Left renal pelvis (tissue), 4 donors: ENCODE measurements at places on chromosomes 4 and X. TPM values are rescaled to one million over a fixed set of nuclear protein-coding genes. Genes with fewer than 3 reads are reported as not detected.

DNA sequence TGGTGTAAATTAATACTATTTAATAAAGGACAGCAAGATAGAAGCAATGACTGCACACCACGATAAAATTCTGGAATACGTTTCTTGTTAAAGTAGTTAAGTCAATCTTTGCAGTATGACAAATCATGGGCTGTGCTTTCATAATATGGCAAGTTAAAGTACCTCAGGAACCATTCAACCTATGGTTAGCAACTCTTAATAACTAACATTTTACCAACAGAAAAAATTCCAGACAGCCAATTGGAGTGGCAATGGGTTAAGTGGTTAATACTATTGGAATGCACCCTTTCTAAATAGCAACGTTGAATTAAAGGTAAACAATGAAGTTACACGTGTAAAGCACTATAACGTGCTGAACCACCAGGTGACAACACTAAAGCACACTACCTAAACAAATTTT is 72.4 kb upstream of the ZCCHC13 start:
- no peak for DNase-seq

PABPC5 gene
- 8.6 TPM for polyA plus RNA-seq

- DNase-seq = no peak
Measured at GRCh38 chr4:41106081-41106480, 108.3 kb downstream of the APBB2 start.

DNA sequence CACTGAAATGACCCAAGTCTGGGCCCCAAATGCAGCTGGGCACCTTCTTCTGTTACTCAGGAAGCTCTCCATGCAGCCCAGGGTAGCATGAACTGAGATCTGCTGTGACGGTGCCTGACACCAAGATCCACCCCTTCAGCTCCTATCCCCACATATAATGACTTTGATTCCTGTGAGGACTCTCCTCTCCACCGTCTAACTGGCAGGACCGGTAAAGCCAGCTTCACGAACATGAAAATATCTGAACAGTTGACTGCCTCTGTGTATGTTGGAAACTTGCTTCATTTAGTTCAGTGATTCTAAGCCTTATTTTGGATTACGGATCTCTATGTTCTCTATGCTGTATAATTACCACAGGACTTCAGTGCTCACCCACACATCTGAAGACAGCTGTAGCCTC is 115.5 kb upstream of the TMEM150C start:
- no peak for DNase-seq

NLGN3 gene
- polyA plus RNA-seq = 14.2 TPM

INPP4B gene
- 7.9 TPM for polyA plus RNA-seq

SERPINA7 gene
- 0.19 TPM for polyA plus RNA-seq

DNA sequence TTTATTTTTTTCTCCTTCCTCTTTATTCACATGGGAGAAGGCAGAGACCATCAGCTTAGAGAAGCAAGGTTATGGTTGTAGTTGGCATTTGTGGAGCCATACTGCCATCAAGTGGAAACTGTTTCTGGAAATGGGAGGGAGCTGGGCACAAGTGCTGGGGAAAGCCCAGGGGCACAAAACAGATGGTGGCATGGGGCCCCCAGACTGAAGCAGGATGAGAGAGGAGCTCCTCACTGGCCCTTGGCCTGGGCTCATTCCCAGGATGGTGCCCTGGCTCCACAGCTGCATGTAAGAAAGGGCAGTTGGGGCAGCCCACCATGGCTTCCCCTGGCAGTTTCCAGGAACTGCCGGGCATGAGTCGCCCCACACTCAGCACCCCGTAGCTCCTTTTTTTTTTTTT is 59.2 kb downstream of the NBDY start:
- DNase-seq = no peak

GAGE13 gene
- polyA plus RNA-seq = not detected

RNF150 gene
- 35.0 TPM for polyA plus RNA-seq

DCAF12L2 gene
- 2.3 TPM for polyA plus RNA-seq

KDR gene
- polyA plus RNA-seq = 57.5 TPM

DHRSX gene
- polyA plus RNA-seq = 29.8 TPM

DNA sequence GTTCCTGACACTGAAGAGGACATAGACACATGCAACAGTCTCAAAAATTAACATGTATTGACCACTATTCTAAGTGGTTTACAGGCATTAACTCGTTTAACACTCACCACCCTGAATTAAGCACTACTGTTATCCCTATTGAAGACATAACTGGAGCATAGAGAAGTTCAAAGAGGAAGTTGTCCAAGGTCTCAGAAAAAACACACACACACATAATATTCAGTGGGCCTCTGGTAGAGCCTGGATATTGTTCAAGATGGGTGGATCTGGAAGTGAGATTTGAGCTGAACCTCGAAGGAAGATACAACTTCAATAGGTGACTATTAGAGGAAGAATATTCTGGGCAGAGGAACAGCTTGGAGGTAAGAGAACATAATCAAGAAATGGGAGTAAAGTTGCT is 334.9 kb downstream of the HNRNPD start:
- DNase-seq = no peak

GRCh38 chrX:110178179-110178865 is 139.6 kb downstream of the AMMECR1 start:
- DNase-seq = no peak

ARX gene
- not detected for polyA plus RNA-seq
